ENCODE measurements at places on chromosomes 3 and 15. TPM values are rescaled to one million over a fixed set of nuclear protein-coding genes. Genes with fewer than 3 reads are reported as not detected.

GRCh38 chr3:13042715-13043271 lies 30.4 kb downstream of the IQSEC1 start:
- no peak for DNase-seq

- no peak for DNase-seq
Measured at GRCh38 chr3:106376016-106376570, 507.3 kb upstream of the CBLB start.

GRCh38 chr3:110598847-110599490 lies 472.6 kb upstream of the NECTIN3 start:
- no peak for DNase-seq

DNA sequence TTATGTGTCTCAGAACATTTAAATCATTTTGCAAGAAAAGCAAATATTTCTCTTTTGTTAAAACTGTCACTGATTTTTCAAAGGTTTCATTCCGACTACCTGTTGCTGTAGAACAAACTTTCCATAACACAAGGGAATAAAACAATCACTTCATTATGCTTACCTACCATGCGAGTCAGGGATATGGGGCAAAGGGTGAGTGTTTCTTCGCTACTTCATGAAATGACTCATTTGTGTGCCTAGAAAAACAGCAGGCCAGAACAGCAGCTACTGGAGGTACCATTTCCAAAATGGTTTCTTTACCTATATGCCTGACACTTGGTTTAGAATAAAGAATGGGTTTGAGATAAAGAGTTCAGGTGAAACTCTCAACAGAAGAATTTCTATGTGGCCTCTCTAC lies 712.5 kb downstream of the PLOD2 start:
- DNase-seq: no peak

DNA sequence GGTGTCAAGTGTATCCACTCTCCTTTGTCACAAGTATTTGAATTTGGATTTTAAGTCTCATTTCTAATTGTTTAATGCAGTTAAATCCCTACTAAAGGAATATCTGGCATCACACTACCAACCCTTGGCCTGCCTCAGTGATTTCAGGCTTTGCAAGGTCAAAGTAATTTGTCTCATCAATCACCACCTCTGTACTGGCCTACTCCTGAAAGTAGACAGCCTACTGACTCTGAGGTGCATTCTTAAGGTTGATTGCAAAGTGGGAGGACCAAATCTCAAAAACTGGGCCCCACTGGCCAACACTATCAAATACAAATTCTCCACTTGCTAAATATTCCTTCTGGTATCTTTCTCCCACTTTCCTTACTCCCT lies 851 bp upstream of the TEX55 start:
- DNase-seq: no peak

DNA sequence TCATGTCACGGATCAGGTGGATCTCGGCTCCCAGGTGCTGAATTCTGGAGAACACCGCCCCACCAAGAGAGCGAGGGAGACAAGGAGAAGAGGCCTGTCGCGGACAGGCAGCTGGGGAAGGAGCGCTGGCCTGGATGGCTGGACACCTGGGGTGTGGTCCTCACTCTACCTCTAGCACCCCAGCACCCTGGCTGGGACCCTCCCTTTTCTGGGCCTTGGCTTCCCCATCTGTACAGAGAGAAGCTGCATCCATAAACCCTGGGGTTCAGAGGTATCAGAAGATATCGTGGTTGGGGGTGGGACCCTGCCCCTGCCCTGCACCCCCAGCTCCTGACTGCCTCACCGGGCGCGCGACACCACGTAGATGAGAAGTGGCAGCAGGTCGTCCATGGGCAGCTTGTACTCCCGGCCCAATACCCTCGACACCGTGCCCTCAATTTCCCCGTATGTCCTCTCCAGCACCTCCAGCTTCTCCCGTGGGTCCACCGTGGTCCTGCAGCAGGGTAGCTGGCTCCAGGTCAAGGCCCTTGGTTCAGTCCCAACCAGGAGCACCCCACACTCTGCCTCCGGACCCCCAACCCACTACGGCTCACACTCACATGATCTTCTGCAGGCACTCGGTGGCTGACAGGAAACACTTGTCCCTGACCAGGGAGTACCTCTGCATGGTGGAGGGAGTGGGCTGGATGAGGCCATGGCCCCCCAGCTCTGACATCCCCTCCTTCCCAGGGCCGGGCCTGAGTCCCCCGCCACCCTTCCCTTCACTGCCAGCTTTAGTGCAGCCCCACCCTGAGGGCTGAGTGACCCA lies 21.7 kb downstream of the ALS2CL start:
- DNase-seq: no peak

- no peak for DNase-seq
Measured at GRCh38 chr3:53941950-53942349, 50.3 kb upstream of the SELENOK start.

- no peak for DNase-seq
Measured at GRCh38 chr3:175713268-175713667, 854.1 kb downstream of the NAALADL2 start.

- DNase-seq: peak; percentile 20
Measured at GRCh38 chr3:53890726-53891475, 758 bp downstream of the SELENOK start.

- DNase-seq: no peak
Measured at GRCh38 chr3:168722091-168722490, 626.4 kb upstream of the GOLIM4 start.

GRCh38 chr3:157447026-157447694 lies 10.5 kb downstream of the PTX3 start:
- DNase-seq: no peak

DNA sequence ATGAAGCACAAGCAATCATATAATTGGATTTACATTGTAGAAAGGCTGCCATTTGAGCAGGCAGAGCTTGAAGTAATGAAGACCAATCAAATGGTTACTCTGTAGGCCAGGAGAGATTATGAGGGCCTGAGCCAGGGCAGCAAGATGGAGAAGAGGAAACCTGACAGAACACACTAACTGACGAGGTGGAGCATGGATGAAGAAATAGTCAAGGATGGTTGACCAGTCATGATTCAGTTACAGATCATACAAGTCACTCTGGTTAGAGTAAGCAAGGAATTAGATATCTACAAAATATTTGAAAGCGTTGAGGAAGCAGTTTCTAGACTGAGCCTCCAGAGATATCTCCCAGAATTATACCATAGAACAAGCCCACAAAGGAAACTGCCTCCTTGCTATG lies 101.8 kb upstream of the THSD4 start:
- DNase-seq: no peak

GRCh38 chr15:98794748-98795147 lies 146.4 kb downstream of the IGF1R start:
- DNase-seq: peak; percentile 57

- DNase-seq: no peak
Measured at GRCh38 chr3:109784852-109785631, 447.7 kb upstream of the DPPA4 start.

- no peak for DNase-seq
Measured at GRCh38 chr3:4686619-4687018, 193.5 kb downstream of the ITPR1 start.

- DNase-seq: no peak
Measured at GRCh38 chr3:71705681-71706080, 19.5 kb downstream of the EIF4E3 start.

- DNase-seq: no peak
Measured at GRCh38 chr3:147458995-147459704, 50.0 kb downstream of the ZIC1 start.

GRCh38 chr3:60497902-60498301 lies 753.4 kb downstream of the FHIT start:
- DNase-seq: no peak

GRCh38 chr3:54631516-54632325 lies 296.1 kb downstream of the LRTM1 start:
- DNase-seq: no peak

DNA sequence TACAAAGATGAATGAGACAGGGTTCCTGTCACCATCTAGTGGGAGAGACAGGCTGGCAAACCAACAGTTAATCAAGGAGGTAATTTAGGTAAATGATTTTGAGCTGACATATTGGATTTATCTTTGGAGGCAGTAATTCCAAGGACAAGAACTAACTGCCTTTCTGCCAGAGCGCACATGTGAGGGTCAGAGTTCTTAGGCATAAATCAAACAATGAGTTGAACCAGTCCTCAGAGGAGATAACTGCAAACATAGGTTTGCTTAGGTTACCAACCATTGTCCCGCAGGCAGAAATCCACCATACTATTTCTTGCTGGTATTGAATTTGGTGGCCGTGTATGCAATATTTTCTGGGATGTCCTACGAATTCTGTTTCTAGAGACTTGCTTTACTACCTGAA lies 14.2 kb upstream of the PPP1R2 start:
- DNase-seq: peak; percentile 39

- DNase-seq: no peak
Measured at GRCh38 chr3:99962703-99963102, 145.0 kb downstream of the CMSS1 start.

DNA sequence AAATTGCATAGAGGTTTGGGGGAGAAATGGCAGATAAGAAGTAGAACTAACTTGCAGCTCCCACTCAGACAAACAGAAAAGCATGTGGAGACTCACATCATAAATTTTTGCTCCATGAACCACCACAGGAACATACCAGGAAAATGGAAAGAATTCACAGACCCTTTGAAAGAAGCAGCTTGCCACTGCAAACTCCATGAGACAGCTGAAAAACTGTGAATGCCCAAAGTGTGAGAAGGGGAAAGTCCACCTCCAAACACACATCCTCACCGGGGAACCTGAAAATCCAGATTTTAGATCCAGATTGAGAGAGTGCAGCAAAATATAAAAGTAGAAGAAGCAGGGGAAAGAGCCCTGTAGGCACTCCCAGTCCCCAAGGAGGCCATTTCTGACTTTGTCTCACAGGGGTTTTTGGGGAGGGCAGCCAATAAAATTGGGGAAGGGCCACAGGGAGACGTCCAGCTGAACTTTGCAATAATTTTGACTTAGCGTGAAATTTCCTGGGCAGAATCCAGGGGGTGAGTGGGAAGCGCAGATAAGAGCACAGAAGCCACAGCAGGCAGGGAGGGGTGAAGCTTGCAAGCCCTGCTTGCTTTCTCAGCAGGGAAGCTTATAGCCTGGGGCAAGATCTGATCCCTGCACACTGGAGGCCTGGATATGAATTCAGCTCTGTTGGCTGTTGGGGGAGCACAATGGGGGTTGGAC lies 183.4 kb upstream of the UBE2E2 start:
- no peak for DNase-seq

GRCh38 chr3:141375381-141376301 lies 7.3 kb downstream of the ZBTB38 start:
- no peak for DNase-seq

DNA sequence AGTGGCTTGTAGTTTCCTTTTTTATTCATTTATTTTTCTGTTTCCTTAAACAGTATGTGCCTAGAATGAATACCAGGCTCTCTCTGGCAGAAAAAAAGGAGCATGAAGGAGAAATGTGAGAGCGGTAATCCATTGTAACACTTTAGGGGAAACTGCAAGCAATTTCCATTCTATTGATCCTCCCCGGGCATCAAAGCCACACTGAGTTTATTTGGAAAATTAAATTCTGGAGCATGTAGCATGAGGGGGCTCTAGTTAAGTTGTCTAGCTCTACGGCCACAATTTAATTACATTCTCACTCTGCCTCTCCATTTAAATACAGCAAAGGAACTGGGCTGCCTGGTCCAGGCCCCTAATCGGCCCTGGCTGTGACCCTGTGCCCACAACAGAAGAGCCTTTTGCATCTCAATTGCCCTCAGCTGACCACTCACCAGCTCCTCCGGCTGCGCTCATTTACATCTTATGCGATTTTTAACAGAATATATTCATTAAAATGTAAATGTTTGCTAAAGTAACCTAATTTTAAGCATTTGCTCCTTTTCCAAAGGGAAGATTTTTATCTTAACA lies 72.9 kb downstream of the MEGF11 start:
- DNase-seq: no peak

- peak; percentile 32 for DNase-seq
Measured at GRCh38 chr15:25693321-25694238, 169.5 kb downstream of the ATP10A start.

- no peak for DNase-seq
Measured at GRCh38 chr15:46872981-46873330, 844.3 kb upstream of the SEMA6D start.

DNA sequence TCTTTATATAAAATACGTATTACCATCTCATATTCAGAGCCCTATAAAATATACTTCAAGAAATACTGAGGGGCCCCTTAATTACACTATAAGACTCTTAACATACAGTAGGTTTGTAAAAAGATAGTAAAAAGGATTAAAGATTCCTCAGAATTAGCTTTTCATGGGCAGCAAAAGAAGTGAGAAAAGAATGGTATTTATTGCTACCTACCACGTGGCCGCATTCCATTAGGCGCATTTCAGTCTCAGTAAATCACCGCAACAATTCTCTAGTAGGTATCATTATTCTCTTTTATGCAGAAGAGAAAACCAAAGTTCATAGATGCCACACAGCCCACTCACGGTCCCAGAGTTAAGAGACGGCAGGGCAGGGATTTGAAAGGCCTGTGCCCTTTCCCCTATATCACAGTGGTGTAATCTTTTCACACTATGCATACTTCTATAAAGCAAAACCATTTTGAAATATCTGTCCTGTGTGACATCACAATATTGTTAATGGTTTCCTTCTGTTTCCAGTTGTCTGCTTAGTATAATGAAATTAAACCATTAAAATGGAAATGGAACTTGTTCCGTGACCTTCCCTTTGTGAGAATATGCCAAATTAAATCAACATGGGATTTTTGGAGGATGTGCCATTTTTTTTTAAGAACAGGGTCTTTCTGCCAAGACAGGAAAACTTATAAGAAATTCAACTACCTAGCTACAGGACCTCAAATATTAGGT lies 1072.2 kb downstream of the FHIT start:
- no peak for DNase-seq

- no peak for DNase-seq
Measured at GRCh38 chr3:66497985-66498671, 2.7 kb downstream of the LRIG1 start.

GRCh38 chr3:43932921-43933320 lies 242.2 kb downstream of the ABHD5 start:
- no peak for DNase-seq

GRCh38 chr3:5198986-5199731 lies 11.7 kb downstream of the EDEM1 start:
- DNase-seq: no peak

GRCh38 chr3:186882881-186883685 lies 40.6 kb downstream of the ADIPOQ start:
- DNase-seq: no peak

GRCh38 chr3:128367761-128368160 lies 98.9 kb downstream of the DNAJB8 start:
- DNase-seq: no peak

The ITIH4 gene
- 10.2 TPM for total RNA-seq

The EFCAB12 gene
- total RNA-seq: 4.9 TPM

The TRH gene
- not detected for total RNA-seq

The ZNF621 gene
- 18.9 TPM for total RNA-seq

The SUCLG2 gene
- 104 TPM for total RNA-seq

The PPP1R14D gene
- total RNA-seq: 23.4 TPM

The UTS2B gene
- total RNA-seq: 2.6 TPM

The LOXL1 gene
- total RNA-seq: 20.2 TPM

The PP2D1 gene
- not detected for total RNA-seq

The GABRG3 gene
- not detected for total RNA-seq

The OR5K3 gene
- not detected for total RNA-seq

The STRA6 gene
- 0.75 TPM for total RNA-seq

The LRIG1 gene
- total RNA-seq: 64.4 TPM
